Activated CD4-positive, alpha-beta T cell treated with anti-CD3 and anti-CD28 coated beads, Interleukin-2, amount 50 U/mL, for 24 hours (primary cell): ENCODE measurements at places on chromosomes 2 and 18.

DNA sequence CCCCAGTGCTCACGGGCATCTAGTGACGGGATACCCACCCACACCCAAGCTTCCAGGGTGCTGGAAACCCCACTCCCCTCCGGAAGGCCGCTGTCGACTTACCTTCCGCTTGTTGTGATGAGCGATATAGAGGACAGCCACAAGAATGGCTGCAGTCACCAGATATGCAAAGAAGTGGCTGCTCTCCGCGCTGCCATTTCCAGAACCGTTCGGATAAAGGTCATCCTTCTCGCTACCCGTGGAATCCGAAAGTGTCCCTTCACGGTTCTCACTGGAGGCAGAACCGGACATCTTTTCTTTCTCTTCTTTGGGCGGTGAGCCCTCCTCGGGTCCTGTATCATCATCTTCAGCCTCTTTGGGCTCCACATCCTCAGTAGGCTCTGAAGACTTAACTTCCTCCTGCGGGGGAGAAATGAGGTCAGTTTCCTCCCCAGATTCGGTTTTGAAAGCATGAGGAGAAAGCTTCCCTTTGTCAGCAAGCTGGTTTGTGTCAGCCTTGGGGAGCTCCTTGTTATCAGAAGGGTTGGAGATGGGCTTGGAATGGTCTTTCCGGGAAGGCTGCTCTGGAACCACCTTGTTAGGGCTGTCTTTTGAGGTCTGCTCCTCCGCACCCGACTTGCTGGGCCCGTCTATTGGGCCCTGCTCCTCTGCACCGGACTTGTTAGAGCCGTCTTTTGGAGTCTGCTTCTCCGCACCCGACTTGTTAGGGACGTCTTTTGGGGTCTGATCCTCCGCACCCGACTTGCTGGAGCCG, 1.2 kb downstream of the TGOLN2 start:
- DNase-seq: peak; percentile 32

- no peak for DNase-seq
Measured at GRCh38 chr2:118723394-118723793, 124.1 kb downstream of the EN1 start.

DNA sequence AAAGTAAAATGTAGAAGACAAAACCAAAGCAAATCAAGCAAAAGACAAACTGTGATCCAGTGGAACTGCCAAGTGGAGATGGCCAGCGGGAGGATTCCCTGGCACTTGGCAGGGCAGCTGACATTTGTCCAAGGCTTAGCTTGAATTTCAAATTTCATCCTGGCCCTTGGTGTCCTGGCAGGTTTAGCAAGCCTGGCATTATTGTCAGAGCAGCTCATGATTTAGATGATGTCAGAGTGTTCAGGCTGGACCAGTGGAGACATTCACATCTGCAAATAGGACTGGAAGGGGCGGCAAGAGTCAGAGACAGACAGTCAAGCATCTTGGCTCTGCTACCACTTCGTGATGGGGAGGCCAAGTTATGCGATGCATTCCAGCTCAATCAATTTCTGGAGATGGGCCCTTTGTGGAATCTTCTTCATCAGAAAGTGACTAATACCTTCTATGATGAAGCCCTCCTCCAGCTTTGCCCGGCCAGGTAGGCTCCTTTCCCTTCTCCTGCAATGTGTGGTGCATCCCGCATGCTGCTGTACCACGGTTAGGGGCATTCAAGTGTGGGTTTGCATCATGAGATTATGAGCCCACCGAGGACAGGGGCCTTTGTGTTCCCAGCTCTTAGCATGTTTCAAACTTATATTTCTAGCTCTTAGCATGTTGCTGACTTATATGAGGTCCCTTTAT, 199.7 kb downstream of the ANKRD30B start:
- DNase-seq: no peak

- no peak for DNase-seq
Measured at GRCh38 chr18:13266218-13267100, 47.9 kb downstream of the LDLRAD4 start.

- DNase-seq: no peak
Measured at GRCh38 chr2:166942377-166942776, 54.1 kb downstream of the XIRP2 start.

- DNase-seq: no peak
Measured at GRCh38 chr2:130259594-130259993, 61.4 kb upstream of the TUBA3E start.

- DNase-seq: no peak
Measured at GRCh38 chr18:48135436-48135966, 205.0 kb upstream of the SMAD2 start.

DNA sequence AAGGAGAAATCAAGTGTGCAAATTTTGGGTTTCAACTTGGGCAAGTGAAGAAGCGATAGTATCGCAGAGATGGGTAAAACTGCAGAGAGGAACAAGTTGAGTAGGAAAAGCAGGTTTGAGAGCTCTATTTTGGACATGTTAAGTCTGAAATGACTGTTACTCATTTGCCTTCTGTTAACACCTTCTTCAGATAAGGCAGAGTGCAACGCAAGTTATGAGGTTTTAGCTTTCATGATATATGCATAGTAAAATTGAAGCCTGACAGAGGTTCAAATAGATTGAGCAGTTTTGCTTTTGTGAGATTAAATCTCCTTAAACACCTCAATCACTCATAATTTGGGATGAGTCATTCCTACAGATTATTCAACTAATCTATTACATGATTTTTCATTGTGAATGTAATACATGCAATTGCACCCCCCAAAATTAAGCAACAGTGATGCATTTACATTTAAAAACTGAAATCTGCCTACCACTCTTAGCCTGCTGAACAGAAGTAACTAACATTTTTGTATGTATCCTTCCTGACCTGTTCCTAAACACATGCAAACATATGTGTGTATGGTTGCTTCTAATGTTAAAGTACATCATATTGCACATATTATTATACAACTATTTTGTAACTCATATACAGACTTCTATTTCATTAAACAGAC, 575.4 kb downstream of the ARHGAP15 start:
- no peak for DNase-seq

GRCh38 chr2:16683576-16683975, 17.9 kb upstream of the CYRIA start:
- DNase-seq: no peak

GRCh38 chr2:29619689-29620088, 301.7 kb downstream of the ALK start:
- no peak for DNase-seq

DNA sequence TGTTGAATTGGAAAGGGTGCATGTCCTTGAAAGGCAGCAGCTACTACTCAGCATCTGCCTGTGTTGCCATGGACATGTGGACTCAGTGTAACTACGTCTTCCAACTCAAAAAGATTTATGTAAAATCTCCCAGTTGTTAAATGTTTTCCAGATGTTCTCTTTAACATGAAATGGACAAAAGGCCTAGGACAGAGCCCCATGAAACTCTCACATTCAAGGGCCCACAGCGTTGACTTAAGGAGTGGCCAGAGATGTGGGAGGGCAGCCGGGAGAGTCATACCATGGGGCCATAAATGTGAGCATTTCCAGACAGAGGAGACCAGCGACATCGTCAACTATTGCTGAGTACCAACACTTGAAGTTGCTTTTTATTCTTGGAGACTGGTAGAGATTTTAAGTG, 9.9 kb downstream of the SLC3A1 start:
- no peak for DNase-seq

GRCh38 chr18:33700513-33700976, 122.5 kb downstream of the ASXL3 start:
- no peak for DNase-seq

- DNase-seq: no peak
Measured at GRCh38 chr18:48031641-48032040, 101.2 kb upstream of the SMAD2 start.

DNA sequence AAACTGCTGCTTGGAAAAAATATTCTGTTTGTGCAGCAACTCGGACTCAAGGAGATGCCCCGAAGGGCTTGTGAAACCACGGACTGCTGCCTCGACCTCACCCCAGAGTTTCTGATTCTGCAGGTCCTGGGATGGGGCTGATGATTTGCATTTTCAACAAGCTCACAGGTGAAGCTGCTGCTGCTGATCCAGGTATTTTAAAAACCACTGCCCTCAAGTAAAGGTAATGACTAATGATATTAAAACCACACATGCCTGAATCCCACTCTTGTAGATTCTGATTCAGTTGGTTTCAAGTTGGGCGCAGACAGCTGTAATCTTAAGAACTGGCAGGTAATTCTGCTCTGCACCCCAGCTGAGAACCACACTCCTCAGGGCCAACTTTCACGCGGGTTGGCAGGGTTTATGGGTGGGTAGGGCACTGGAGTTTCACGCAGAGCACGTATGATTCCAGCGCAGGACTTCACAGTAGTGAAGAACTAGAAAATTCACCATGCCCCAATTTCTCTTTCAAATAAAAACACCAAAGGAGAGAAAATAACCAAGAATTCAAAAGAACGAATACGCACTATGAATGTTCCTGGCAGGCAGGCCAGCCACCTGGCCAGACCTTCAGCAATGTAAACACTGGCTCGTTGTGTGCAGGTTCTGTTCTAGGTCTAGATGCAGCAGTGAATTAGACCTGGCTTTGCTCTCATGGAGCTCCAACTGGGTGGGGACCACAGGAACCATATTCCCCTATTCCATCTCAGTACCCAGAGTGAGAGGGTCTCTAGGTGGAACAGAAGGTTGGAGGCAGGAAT, 74.6 kb upstream of the ZFP36L2 start:
- DNase-seq: no peak

GRCh38 chr2:227608561-227609338, 5.9 kb downstream of the SCYGR3 start:
- no peak for DNase-seq

- no peak for DNase-seq
Measured at GRCh38 chr2:202762556-202762955, 109.0 kb downstream of the ICA1L start.

DNA sequence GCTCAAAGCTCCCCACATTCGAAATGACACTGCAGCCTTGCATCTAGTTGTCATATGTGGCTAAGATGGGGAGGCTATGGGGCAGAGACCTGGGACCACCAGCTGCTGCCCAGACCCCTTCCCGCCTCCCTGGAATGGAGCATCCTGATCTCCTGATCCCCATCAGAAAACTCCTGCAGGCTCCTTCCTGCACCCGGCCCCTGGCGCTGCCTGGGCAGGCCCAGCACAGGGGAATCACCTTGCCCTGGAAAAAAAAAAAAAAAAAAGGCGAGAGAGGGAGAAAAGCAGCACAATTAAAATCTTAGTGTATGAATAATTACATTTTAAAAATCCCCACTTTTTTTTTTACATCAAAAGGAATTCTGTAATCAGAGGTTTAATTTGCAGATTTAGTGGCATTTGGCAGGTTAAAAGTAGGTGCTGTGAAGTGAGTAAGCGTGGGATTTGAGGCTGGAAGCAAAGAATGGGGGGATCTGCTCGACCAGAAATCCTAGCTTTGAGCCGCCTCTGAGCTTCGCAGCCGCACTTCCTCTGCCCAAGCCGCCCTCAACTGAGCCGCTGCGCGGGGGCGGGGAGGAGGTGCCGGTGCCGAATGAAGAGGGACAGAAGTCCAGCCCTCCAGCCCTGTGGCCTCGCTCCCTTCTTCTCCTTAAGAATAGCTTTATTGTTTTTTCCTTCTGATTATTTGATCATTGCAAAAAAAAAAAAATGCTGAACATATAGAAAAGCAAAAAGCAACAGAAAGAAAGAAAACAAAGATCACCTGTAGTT, 30.0 kb downstream of the THNSL2 start:
- no peak for DNase-seq

GRCh38 chr2:135091681-135092080, 39.6 kb downstream of the RAB3GAP1 start:
- no peak for DNase-seq

- no peak for DNase-seq
Measured at GRCh38 chr18:70513502-70514171, 224.8 kb downstream of the SOCS6 start.

GRCh38 chr18:12694032-12694431, 8.5 kb downstream of the CEP76 start:
- no peak for DNase-seq
